ENCODE measurements at places on chromosomes 16 and 17.
A peak's percentile ranks its signal among the peaks of the same experiment; 100 is the strongest.

DNA sequence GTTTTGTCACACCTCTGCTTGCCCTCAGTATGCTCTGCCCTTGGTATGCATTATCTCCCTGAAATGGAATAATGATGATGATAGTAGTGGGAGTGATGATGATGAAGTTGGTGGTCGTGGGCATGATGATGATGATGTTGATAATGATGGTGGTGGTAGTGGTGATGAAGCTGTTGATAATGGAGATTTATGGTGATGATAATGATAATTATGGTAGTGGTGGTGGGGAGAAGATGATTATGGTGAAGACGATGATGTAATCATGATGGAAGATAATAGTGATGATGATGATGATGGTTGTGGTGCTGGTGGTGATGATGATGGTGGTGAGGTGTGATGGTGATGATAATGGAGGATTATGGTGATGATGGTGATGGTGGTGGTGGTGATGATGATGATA lies 390.1 kb upstream of the EEF2KMT start:
- DNase-seq: no peak

DNA sequence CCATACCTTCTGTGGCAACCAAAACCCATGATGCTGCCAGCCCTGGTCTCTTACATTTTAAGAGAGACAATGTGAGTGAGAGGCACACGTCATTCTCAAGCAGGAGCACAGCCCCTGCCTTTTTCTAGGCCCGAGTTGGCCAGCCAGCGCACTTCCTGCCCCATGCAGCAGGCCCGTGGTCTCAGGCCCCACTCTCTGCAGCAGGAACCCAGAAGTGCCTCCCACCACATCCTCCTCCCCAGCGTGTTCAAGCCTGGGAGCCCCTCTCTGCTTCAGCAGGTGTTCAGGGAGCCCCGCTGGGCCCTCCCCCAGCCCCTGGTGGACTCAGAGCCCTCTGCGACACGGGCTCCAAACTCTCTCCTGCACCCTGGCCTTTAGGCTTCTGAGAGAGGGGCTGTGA lies 30.5 kb downstream of the ITGAE start:
- peak; percentile 86 for DNase-seq

DNA sequence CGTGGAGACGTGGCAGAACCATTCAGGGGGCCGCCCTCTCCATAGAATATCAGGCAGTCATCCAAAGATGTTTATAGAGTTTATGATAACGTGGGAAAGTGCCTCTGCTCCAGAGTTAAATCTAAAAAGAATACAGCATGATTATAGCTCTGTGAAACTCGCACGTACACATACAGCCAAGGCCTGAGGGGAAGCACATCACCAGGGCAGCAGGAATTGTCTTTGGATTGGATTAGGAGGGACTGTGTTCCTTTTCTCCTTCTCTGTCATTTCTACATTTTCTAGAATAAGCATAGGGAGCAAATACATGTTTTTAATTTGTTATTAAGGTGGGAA lies 26.9 kb downstream of the EEF2K start:
- no peak for DNase-seq

- DNase-seq: no peak
Measured at GRCh38 chr17:6011206-6011605, 59.0 kb upstream of the WSCD1 start.

DNA sequence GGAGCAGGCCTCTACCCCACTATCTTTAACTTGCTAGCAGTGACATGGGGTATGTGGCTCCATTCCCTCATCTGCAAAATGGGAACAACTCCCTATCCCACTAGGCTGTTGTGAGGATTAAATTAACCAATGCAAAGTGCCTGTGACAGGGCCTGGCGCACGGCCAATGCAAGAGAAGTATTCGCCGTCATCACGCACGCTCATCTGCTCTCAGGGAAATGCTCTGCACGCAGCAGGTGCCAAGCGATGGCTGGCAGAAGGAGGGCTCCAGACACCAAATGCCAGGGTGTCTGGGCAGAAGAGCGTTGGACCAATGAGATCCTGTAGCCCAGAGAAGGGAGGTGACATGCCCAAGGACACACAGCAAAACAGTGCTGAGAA lies 17.3 kb downstream of the FAM83G start:
- DNase-seq: no peak

GRCh38 chr17:81135505-81136278 lies 29.6 kb upstream of the PVALEF start:
- no peak for DNase-seq

- peak; percentile 53 for DNase-seq
Measured at GRCh38 chr17:37527249-37527851, 37.7 kb downstream of the DUSP14 start.

- peak; percentile 78 for DNase-seq
Measured at GRCh38 chr17:64491034-64491860, 5.6 kb downstream of the POLG2 start.

DNA sequence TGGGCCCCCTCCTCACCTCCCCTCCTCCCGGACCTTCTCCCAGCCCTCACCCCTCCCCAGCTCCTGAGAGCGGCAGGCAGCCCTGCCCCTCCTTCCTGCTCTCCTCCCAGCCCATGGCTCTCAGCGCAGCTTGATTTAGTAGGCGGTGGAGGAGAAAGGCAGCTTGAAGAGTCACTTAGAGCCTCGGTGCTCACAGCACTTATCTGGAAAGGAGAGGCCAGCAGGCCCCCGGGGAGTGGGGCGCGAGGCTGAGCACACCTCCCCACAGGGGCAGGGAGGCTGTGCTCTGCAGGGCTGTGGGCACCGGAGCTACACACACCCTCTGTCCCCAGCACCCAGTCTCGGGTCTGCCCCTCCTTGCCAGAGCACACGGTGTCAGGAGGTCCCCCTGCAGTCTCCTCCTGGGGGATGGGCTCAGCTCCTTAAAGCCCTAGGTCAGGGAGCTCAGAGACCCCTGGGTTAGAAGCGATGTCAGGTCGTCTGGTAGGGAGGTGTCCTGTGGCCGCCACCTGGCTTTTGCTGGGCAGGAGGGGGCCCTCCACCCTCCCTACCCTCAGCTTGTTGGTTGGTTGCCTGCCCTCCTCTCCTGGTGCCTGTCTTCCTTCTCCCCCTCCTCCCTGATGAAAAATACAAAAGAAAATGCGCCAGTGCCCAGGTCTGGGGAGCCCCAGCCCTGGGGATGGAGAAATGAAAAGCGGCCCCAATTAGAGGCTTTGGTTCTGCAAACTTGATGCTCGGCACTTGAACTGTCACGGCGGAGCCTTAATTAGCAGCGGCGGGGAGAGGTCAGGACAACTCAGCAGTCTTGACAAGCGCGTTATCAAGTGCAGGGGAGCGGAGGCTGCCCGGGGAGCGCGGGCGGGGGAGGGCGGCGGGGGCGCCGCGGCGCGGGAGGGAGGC lies 151.1 kb upstream of the GSE1 start:
- no peak for DNase-seq

GRCh38 chr16:19389246-19389645 lies 28.4 kb upstream of the TMC5 start:
- peak; percentile 73 for DNase-seq

DNA sequence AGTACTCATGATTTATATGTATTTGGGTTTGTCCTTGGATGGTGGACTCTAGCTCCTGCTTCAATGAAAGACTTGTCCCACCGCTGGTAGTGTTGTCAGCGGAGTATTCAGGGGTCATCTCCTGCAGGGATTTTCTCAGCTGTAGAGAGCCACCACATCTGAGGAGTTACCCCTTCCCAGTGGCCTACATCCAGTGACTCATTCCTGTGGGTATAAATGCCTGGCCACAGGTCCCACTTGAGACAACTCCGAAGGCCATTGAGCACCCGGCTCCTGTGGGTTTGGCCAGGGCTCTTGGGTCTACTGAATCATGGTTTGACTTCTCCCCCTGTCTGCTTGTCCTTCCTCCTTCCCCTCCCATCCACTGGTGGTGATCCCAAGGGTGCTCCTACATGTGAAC lies 34.6 kb upstream of the WSB1 start:
- no peak for DNase-seq

- DNase-seq: no peak
Measured at GRCh38 chr17:57471868-57472368, 215.6 kb downstream of the MSI2 start.

GRCh38 chr16:11405331-11406176 lies 60.3 kb downstream of the RMI2 start:
- DNase-seq: peak; percentile 78

DNA sequence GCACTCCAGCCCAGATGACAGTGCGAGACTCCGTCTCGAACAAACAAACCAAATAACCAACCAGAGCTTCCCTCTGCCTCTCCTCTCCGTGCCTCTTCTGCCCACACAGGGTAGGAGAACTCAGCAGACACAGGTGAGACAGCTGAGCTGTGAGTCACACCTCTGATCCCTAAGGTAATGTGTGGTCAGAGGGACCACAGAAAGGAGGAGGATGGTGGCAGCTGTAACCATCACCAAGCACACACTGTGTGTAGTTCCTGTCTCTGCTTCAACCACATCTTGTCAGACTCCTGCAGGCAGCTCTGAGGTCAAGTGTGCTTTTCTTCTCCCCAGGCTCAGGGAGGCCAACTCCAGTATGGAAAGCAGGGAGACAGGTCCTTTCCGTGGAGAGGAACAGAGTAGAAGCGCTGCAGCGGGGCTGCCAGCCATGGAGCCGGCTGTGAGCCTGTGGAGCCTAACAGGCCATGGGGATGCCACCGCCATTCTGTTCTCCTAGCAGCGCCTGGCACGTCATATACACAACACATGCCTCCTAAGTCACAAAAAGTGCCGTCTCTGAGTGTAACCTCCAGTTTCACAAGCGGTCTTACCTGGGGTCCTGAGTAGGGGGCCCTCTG lies 7.1 kb downstream of the NUDT16L1 start:
- DNase-seq: peak; percentile 78

DNA sequence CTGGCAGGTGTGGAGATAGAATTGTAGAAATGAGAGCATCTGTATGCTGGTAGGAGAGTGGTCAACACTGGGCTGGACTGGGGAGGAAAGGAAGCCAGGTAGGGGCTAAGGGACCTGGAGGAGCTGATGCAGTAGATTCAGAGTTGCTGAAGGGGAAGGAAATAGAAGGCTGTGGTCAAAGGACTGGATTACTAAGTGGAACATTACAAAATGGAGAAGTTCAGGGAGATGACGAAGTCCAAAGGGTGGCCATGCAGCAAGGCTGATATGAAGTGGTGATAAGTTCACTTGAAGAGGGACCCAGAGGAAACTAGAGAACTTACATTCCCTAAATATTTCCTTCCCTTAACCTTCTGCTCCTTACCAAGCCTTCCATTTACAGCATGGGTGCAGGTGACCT lies 8.6 kb upstream of the CCL2 start:
- no peak for DNase-seq

DNA sequence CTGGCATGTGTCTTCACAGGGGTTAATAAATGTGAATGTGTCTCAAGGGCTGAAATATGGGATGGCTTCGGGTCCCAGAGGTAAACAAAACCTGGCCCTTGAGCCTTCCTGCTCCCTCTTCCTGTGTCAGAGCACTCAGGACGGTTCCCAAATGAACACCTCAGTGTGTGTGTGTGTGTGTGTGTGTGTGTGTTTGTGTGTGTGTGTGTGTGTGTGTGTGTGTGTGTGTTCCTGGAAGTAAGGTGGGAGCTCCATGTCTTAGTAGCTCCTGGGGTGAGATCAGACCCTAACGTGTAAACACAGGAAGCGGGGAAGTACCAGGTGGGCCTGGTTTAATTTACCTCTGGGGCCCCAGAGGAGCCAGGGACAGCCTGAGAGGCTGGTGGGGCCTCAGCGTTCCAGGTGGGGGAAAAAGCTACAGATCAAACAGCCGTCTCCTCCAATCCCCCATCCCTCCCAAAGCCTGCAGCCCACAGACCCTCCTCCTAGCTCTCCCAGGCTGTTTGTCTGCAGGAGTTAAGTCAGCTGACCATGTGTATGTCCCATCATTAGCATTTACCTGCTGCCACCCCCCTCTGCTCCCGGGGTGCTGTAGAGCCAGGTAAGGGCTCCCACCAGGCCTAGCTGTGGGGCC lies 6.1 kb downstream of the KIF19 start:
- DNase-seq: no peak

GRCh38 chr16:85182774-85183173 lies 70.5 kb upstream of the CIBAR2 start:
- no peak for DNase-seq

DNA sequence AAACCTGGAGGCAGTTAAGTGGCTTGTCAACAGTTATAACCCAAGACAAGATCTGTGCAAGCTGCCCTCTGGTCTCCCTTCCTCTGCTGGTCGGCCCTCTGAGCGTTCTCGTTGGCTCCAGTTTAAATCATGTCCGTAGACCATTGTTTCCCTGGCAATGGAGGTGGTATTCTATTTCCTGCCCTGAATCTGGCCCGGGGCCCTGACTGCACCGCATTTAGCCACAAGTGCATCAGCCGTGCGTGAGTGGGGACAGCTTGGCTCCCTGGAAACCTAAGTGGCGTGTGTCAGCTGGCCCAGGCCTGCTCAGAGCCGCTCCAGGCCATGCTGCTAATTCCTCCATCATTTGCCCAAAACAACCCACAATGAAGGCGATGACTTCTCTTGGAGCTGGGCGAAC lies 15.0 kb upstream of the MYLK3 start:
- DNase-seq: no peak

DNA sequence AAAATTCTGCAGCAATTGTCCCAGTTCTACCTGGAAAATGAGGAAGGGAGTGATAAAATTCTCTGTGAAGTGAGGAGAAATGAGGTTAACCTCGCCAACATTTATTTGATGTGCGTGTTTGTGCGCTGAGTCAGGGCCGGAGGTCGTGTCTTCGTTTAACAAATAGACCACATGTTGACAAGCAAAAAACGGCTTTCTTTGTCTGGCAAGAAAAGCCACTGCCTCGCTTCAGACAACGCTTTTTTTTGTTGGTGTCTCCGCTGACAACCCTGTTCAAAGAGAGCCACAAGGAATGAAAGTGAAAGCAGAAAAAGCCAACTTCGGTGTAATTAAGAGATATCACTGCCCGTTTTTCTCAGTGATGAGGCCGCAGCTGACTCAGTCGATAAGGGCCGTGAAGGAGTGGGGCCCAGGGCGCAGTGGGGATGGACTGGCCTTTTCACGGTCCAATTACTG lies 510.6 kb downstream of the CDH13 start:
- DNase-seq: peak; percentile 60

GRCh38 chr17:40699371-40699770 lies 4.2 kb downstream of the KRT24 start:
- DNase-seq: no peak

DNA sequence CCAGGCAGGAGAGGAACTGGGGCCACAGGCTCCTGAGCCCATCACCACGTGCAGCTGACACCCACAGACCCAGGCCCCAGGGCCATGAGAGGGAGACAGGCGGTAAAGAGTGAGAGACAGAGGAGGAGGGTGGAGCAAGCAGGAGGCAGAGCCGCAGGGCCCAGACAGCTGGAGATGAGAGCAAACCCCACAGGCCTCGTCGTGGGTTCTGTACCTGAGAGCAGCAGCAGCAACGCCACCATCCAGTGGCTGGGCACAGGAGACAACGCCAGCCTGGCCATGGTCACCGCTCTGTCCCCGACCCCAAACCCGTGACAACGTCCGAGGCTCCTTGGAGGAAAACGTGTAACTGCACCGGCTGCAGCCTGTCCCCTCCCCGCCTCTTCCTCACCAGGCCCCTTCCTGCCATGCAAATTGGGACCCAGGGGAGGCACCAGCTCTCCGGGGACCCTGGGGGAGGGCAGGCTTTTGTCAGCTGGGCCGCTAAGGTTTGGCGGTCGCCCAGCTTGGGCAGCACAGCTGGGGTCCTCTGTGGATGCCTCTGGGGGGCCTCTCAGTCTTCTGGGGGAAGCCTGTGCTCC lies at the start of gene CD79B:
CD79B (minus strand) TSS at position 351 of the 581 bp plus-strand sequence; CDS start at position 281, 70 bp downstream.
- DNase-seq: peak; percentile 54

All from activated CD8-positive, alpha-beta T cell treated with anti-CD3 and anti-CD28 coated beads, Interleukin-2, amount 10 ng/mL, durations not matched to agents 7 days and 5 days (primary cell).